ENCODE measurements at places on chromosomes 1 and 21. TPM values are rescaled to one million over a fixed set of nuclear protein-coding genes. Genes with fewer than 3 reads are reported as not detected.

- H3K4me3 ChIP-seq = no peak overlapping the region
- H3K27ac ChIP-seq = peak overlapping the region; percentile 41
- peak; percentile 63 for DNase-seq
- H3K27me3 ChIP-seq = no peaks in the 10 kb centered on the region
- H3K4me1 ChIP-seq = peaks cover 24% of the 10 kb centered on the region
Observed at GRCh38 chr21:29449306-29449950, 150.7 kb downstream of the BACH1 start.

GRCh38 chr1:108512239-108513043 is 47.5 kb upstream of the EEIG2 start:
- no peaks in the 10 kb centered on the region for H3K27me3 ChIP-seq
- H3K27ac ChIP-seq = no peak overlapping the region
- DNase-seq = peak; percentile 53
- no peak overlapping the region for H3K4me3 ChIP-seq
- H3K4me1 ChIP-seq = no peaks in the 10 kb centered on the region

The CHODL gene
- polyA plus RNA-seq = 0.20 TPM

The E2F2 gene
- polyA plus RNA-seq = 0.69 TPM

The PTGFR gene
- polyA plus RNA-seq = not detected

The SPRR2E gene
- not detected for polyA plus RNA-seq

DNA sequence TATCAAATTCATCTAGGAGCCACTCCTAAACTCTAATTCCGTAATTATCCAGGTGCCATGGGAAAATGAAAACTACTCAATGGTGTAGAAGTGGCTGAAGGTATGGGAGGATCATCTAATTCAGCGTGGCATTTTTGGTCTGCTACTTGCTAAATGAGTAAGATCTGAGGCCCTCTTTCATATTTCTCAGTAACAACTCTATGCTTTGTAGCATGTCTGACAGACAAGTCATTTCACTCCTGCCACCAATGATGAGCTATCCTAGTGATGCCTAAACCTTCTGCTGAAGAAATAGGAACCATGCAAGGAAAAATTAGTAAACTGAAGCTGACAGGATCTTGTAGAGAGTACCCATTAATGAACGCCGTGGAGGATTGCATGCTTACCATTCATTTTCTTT is 145.3 kb downstream of the NTNG1 start:
- DNase-seq = no peak
- no peaks in the 10 kb centered on the region for H3K36me3 ChIP-seq
- H3K27ac ChIP-seq = no peak overlapping the region
- H3K27me3 ChIP-seq = no peaks in the 10 kb centered on the region
- H3K4me1 ChIP-seq = no peaks in the 10 kb centered on the region
- H3K4me3 ChIP-seq = no peak overlapping the region

The GPR37L1 gene
- not detected for polyA plus RNA-seq

- no peaks in the 10 kb centered on the region for H3K36me3 ChIP-seq
- no peak overlapping the region for H3K4me3 ChIP-seq
- no peak for DNase-seq
- no peak overlapping the region for H3K27ac ChIP-seq
Observed at GRCh38 chr1:155295183-155295941, 5.9 kb downstream of the PKLR start.

The HMCN1 gene
- polyA plus RNA-seq = not detected

The TTC39A gene
- not detected for polyA plus RNA-seq

DNA sequence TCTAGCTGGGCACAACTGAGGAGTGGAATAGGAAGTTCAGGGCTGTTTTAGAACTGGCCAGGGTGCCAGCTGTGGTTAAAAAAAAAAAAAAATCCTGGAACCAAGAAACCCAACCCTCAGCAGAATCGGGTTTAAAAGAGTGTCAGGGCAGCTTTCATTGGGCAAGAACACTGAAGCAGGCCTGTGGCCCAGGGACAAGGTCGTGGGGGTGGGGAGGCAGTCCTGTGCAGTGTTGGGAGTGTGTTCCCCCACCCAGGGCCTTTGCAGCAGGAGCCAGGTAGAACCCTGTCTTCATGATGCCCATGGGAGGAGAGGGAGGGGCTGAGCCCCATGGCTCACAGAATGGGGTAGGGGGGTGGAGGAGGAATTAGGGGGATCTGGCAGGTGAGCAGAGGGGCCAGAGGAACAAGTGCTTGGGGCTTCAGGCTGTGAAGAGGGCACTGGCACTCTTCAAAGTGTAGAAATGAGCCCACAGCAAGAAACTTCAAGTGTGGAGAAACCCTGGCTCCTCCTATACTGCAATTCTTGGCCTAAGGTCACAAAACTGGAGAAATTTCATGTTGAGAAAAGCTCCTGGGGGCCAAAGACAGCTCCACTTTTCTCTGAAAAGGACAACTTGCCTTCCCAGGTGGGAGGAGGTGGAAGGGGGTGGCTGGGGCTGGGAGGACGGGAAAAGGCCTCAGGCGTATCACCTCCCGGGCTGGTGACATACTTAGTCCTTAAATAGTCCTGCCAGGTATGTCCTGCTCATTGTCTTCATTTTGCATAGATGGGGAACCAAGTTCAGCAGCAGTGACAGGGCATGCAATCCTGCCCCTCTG is 39.3 kb downstream of the KIAA1614 start:
- no peaks in the 10 kb centered on the region for H3K4me1 ChIP-seq
- no peak overlapping the region for H3K27ac ChIP-seq
- H3K27me3 ChIP-seq = no peaks in the 10 kb centered on the region
- H3K36me3 ChIP-seq = no peaks in the 10 kb centered on the region
- no peak overlapping the region for H3K4me3 ChIP-seq
- no peak for DNase-seq

The CFHR5 gene
- not detected for polyA plus RNA-seq

The UTS2 gene
- 1.1 TPM for polyA plus RNA-seq

GRCh38 chr1:88462488-88463261 is 221.4 kb upstream of the PKN2 start:
- no peak overlapping the region for H3K4me3 ChIP-seq
- H3K36me3 ChIP-seq = no peaks in the 10 kb centered on the region
- H3K4me1 ChIP-seq = no peaks in the 10 kb centered on the region

GRCh38 chr21:27060190-27060589 is 93.3 kb upstream of the ADAMTS5 start:
- no peaks in the 10 kb centered on the region for H3K4me1 ChIP-seq
- no peaks in the 10 kb centered on the region for H3K36me3 ChIP-seq
- no peaks in the 10 kb centered on the region for H3K27me3 ChIP-seq
- DNase-seq = no peak
- H3K4me3 ChIP-seq = no peak overlapping the region
